HAP-1 (cell line): ENCODE measurements at places on chromosomes 7 and 10.

DNA sequence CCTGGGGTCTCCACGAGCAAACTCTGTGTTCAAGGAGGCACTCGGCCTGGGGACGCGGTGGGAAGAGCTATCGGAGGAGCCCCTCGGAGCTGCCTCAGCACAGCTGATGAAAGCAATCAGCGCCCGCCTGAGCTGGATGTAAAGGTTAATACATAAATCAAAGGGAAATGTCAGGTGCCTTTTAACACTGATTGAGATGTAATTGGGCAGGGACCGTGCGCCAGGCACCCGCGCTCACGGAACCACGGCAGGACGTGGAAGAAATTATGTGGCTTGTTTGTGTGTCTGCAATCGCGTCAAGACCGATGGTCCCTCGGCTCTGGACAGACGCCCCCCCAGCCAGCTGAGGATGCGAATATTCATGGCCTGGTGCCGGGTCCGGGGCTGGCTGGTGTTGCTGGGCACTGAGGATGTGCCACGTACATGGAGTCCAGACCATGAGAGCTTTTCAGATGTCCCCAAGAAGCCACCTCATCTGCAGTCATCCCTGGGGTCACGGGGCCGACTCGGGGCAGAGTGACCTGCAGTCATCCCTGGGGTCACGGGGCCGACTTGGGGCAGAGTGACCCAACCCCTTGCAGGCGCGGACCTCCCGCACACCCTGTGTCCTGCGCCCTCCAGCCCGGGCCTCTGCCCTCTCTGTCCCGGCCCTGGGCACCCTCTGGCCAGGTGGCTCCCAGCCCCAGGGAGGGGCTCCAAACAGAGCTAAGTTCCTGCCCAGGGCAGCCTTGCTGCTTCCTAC is 15.6 kb downstream of the FOXL3 start:
- no peak for DNase-seq

- no peak for DNase-seq
Measured at GRCh38 chr7:99120501-99120900, 23.4 kb downstream of the SMURF1 start.

- DNase-seq: no peak
Measured at GRCh38 chr7:106339513-106340246, 54.9 kb upstream of the NAMPT start.

GRCh38 chr10:69220507-69220906 is 375 bp downstream of the HKDC1 start:
- DNase-seq: no peak
